ENCODE measurements at places on chromosomes 7 and 10.
A peak's percentile ranks its signal among the peaks of the same experiment; 100 is the strongest.

GRCh38 chr7:67912437-67912836 is 915.8 kb downstream of the TYW1 start:
- no peak for DNase-seq

DNA sequence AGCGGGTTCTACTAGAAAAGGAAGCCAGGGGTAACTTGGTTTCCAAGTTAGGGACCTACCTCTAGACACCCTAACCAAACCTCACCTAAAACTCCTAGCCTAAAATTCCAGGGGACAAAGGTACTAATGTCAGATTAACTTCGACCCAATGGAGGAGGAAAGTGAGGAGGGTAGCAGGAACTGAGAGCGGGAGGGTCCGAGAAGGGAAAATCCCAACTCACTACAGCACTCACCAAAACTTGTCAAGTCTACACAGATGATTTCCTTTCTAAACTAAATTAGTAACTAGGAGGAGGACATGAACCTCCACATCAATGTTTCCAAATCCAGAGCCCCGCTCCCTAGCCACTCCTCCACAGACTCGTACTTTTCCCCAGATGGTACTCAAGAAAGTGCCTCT is 22.6 kb downstream of the CHCHD3 start:
- no peak for DNase-seq

GRCh38 chr7:138137423-138138171 is 61.3 kb downstream of the AKR1D1 start:
- no peak for DNase-seq

- no peak for DNase-seq
Observed at GRCh38 chr10:306007-306674, 170.9 kb downstream of the ZMYND11 start.

- DNase-seq: peak; percentile 72
Observed at GRCh38 chr7:50610521-50611277, 45.5 kb upstream of the DDC start.

- DNase-seq: no peak
Observed at GRCh38 chr7:151551820-151552219, 32.1 kb upstream of the RHEB start.

- no peak for DNase-seq
Observed at GRCh38 chr10:127092916-127093315, 103.5 kb downstream of the INSYN2A start.

DNA sequence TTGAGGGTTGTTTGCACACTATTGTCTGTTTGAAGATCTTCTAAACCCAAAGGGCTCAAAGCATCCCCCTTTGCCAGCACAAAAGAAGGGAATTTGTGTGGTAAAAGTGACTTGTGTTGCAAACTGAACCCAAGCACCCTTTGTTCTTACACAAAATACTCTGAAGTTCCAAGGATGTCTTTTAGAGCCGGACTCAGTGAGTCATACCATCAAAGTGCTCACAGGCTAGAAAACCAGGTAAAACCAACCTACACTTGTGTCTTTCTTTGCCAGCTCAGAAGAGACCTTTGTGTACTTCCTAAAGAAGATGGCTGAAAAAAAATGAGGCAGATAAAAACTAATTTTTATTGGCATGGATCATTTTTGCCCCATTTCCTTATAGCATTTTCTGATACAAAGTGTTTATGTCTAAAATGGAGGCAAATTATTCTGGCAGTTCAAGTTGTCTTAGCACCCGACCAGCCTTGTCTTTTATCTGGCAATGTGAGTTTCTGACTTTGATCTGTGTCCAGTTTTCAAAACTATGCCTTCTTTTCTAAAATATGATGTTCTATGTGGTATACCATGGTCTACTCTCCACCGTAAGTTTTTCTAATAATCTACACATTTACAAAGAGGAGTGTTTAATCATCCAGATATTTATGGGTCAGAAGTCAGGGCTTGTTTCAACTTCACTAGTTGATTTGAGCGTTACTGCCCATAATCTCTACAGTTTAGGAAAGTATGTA is 128.4 kb upstream of the FZD1 start:
- DNase-seq: no peak

All from DND-41 (cell line).